NCI-H2171 treated with DMSO at 0.1 percent for 48 hours (cell line): ENCODE measurements at places on chromosomes 16 and 17.

GRCh38 chr17:76365256-76365903 is 11.7 kb upstream of the PRPSAP1 start:
- peak; percentile 74 for DNase-seq

GRCh38 chr16:356741-357140 is 4.2 kb upstream of the AXIN1 start:
- DNase-seq, result no peak

GRCh38 chr17:41212524-41213169 is 13.8 kb upstream of the KRTAP9-2 start:
- DNase-seq, result peak; percentile 12

DNA sequence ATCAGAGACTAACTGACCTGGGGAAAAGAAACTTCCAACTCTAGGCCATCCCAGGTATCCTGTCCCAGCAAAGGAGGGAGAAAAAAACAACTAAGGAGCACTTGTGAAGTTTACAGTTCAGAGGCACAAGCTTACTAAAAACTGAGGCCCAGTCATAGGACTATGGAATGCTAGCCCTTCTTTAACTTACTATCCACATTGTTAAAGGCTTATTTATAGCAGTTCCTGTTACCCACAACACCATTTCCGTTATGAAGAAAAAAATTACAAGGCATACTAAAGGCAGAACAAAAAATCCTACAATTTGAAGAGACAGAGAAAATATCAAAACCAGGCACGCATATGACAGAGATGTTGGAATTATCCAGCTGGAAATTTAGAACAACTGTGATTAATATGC is 159.1 kb downstream of the CDH11 start:
- no peak for DNase-seq

DNA sequence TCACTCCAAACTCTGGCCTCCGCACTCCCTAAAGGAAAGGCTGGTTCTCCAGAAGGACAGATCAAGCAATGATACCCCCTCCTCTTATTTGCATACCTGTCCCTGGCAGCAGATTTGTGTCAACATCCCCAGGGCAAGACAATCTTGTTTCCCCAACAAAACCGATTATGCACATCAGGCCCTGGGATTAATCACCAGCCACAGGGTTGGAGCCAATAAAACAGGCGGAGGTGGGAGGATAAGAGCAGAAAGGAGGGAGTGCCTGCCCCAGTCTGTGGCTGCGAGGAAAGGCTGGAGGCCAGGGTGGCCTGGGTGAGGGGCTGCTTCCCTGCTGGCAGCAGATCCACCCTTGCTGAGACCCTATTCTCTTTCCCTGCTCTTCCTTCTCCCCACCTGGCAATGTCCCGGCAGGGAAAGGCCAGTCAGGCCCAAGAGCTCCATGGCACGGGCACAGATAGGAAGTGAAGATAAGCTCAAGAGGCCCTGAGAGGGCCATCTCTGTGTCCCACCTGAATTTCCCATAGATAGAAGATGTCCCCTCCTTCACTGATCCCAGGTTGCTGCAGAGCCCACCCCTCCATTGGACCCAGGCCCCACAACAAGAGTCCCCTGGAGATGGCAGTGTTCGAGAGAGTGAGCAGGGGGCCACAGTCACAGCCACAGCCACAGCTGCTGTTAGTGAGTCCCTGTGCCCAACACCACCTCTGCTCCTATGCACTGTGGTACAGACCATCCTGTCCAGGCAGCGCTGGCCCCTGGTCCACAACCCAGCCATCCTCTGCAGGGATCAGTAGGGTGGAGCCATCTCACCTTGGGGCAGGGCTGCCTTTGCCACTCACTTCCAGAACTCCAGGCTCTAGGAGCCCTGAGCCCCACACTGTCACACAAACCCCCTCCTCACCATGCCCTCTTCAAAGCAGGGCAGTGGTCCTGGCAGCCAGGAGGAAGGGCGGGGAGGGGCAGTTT is 137.5 kb downstream of the SDK2 start:
- no peak for DNase-seq

DNA sequence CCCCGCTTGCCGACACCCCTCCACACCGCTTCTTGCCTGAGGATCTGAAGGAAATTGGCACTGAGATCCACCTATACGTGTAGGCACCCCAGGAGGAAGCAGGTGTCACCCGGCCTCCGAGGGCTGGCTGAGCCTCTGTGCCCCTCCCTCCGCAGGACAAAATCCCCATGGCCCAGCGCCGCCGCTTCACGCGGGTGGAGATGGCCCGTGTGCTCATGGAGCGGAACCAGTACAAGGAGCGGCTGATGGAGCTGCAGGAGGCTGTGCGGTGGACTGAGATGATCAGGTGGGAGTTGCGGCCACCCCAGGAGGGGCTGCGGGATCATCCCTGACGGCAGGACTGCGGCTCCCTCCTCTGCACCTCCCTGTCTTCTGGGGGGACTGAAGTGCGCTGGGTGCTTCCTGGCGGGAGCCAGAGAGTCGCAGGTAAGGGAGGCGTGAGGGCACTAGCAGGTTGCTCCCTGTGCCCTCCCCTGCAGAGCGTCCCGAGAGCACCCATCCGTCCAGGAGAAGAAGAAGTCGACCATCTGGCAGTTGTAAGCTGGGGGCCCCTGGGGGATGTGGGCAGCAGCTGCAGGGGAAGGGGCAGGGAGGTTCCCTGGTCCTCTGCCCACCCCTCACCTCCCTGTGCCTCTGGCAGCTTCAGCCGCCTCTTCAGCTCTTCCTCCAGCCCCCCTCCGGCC is 9.0 kb downstream of the NME3 start:
- peak; percentile 84 for DNase-seq

- DNase-seq, result no peak
Measured at GRCh38 chr17:73887739-73888138, 243.5 kb upstream of the SDK2 start.

GRCh38 chr17:33500151-33500550 is 207.1 kb upstream of the ASIC2 start:
- no peak for DNase-seq

- no peak for DNase-seq
Measured at GRCh38 chr16:53546988-53547391, 44.0 kb upstream of the AKTIP start.

GRCh38 chr16:1263591-1264344 is 7.9 kb downstream of the TPSD1 start:
- DNase-seq, result no peak

GRCh38 chr17:49887086-49887743 is 39.3 kb upstream of the TAC4 start:
- no peak for DNase-seq

GRCh38 chr17:74736513-74737298 is at the start of gene RAB37:
Gene RAB37, plus strand, starts transcription at chr17:74737256. Its CDS starts 17 bp downstream, at chr17:74737273.
- peak; percentile 67 for DNase-seq

GRCh38 chr17:74579900-74580299 is 12.2 kb downstream of the CD300LD start:
- DNase-seq, result no peak

DNA sequence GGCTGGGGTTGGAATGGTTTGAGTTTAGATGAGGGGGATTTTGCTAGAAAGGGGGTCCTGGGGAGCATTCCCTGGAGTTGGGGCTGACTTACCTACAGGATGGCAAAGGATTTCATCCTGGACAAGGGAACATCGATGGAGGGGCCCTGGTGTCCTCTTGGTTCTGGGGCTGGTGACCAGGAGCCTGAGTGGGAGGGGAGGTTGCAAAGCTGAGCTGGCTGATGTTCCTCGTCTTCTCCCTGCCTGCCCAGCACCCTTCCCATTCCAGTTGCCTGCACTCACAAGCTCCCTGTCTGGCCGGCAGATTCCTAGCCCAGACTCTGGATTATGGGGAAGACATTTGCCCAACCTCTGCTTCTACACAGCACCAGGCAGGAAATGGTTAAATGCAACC is 37.2 kb downstream of the ITGAE start:
- DNase-seq, result no peak

GRCh38 chr17:4204710-4205173 is 59.0 kb downstream of the ANKFY1 start:
- DNase-seq, result no peak

DNA sequence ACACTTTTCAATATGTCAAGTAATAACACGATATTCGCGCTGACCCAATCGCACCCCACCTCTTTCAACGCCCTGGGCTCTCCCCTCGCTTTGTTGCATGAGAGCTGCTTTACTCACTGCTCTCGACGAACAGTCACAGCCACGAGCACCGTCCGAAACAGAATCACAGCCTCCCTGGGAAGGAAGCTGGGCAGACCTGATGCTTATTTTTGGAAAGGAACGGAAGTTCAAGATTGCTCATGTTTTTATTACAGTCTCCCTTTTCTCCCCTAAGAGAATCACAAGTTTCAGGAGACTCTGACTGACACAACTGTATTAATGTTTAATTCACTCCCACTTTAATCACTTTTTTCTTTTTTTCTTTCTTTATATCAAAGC is 67.8 kb downstream of the ANKRD11 start:
- no peak for DNase-seq

DNA sequence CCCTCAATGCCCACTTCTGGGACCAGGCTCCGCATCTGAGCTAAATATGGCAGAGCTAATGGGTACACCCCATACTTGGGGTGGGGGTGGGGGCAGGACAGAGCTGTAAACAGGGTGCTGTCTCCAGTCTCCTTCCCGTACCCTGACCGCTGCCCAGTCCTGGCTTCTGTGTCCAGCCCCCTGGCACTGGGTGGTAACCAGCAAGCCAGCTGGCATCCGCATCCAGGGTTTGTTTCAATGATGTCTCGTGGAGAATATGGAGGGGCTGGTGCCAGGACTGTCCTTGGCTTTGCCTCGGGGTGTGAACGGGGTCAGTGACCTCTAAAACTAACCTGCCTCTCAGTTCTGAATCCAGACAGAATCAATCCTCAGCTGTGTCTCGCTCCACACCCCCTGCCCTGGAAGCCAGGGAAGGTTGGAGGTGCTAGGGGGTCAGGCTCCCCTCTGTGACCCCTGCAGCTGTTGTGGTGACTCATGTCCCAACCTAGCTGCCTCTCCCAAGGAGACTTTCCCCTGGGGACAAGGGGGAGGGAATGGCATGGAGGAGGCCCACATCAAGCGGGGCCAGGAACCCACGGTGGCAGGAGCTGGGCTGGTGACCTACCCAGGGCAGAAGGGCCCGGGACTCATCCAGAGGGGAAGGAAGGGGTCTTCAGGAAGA is 1.5 kb upstream of the PNMT start:
- no peak for DNase-seq

GRCh38 chr17:72150632-72151460 is 30.0 kb downstream of the SOX9 start:
- DNase-seq, result no peak

DNA sequence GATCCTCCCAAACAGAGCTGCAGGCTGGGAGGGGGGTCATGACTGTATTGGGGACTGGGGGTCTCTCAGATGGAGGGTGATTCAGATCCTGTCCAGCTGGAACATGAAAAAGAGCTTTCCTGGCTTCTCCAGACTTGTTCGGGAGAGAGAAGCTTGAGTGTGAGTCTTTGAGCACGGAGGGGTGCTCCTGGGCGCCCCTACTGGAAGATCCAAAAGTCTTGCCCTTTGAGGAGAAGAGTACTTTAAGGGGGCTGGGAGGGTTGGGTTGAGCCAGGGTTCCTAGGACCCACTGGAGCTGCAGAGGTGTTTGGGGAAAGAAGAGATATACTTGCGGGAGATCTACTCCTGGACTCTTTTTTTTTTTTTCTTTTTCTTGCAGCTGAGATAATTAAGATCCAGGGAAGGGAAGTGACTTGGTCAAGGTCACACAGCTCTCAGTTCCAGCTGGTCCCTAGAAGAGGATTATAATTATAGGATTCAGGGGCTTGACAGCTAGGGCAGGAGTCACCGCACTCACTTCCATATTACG is 8.4 kb downstream of the RARA start:
- DNase-seq, result peak; percentile 57
